ENCODE measurements at places on chromosomes 2 and 18.

DNA sequence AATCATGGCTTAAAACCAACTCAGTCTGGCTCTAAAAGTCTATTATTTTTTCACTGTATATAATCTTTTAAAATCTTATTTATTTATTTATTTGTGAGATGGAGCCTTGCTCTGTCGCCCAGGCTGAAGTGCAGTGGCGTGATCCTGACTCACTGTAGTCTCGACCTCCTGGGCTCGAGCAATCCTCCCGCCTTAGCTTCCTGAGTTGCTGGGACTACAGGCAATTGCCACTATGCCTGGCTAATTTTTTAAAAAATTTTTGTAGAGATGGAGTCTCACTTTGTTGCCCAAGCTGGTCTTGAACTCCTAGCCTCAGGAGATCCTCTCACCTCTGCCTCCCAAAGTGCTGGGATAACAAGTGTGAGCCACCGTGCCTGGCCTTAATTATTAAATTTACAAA, 14.5 kb downstream of the GORASP2 start:
- DNase-seq = no peak

GRCh38 chr2:168356477-168356835, 99.6 kb upstream of the CERS6 start:
- no peak for DNase-seq

- DNase-seq = no peak
Measured at GRCh38 chr2:1501991-1502390, 88.7 kb downstream of the TPO start.

DNA sequence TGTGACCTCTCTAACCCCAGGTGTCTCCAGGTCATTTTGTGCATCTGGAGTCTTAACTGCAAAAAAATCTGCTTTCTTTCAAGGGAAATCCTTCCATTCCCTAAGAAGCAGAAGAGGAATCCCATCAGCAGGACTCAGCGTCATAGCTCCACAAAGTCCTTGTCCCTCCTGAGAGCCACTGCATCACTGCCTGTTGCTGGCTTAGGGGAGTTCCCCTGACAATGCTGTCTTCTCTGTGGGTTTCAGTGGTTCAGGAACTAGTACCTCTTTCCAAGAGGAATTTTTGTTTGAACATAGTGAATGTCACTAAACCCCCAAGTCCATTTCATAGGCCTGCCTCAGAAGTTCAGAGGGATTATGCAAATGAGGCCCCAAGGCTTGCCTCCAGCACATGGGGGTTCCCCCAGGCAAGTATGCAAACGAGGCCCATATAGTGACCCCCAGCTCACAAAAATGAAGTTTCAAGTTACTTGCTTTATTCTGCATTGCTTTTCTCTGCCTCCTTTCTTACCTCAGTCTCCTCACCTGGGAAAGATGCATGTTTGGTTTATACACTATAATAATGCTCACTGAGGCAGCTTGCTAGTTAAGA, 513.9 kb upstream of the MEX3C start:
- no peak for DNase-seq

GRCh38 chr2:228728961-228729360, 542.1 kb downstream of the PID1 start:
- no peak for DNase-seq

GRCh38 chr2:69097148-69097610, 84.2 kb downstream of the ANTXR1 start:
- no peak for DNase-seq

DNA sequence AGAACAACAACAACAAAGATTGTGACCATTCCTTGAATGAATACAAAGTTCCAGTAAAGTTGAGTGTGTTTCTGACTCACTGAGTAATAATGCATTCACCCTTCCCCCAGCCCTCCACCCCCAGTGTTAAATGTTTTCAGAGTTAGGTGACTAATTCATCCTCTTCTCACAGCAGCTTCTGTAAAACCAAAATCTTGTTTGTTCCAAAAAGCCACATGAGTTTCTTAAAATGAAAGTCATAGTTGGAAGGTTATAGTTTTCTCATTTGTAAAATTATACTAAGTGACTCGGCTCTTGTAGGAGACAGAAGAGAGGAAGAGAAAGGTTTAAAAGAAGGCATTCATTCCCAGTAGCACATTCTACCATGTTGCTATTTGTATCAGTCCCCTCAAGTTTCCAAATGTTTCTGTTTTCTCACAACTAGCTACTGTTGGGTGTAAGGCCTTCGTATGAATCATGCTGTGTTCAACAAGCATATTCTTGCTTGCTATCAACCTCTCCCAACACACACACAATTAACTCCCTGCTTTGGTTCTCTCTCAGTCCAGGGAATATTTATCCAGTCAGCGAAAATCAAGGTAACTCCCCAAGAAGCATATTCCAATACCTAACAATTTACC, 75.3 kb downstream of the MBD2 start:
- peak; percentile 22 for DNase-seq

DNA sequence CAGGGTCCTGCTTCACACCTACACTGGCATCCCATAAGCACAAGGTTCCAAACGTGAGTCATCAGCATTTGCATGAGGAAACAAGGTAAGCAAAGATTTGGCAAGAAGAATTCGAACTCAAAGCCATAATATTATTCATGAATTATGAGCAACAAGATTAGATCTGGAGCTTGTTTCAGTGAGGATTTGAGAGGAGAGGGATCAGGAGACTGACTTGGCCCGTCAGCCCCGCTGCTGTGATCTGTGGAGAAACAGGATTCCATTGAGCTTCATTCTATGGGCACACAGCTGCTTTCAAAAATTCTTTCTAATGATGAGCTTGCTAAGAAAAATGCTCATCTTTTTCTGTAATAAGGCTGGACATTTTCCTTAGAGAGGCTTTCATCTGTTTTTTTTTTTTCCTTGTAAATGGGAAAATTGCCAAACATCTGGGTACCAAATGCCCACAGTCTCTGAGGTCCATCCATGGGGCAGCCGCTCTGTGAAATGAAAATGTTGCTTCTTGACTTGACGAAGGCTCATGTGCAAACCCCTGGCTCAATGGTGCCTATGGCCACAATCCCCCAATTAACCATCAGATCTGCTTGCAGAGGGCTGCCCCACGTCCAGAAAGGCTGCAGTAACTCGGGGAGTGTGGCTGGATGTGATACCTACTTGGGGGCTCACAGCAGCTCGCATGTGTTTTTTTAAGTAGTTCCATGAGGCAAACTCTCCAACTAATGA, 179.3 kb downstream of the TMEM18 start:
- DNase-seq = no peak

DNA sequence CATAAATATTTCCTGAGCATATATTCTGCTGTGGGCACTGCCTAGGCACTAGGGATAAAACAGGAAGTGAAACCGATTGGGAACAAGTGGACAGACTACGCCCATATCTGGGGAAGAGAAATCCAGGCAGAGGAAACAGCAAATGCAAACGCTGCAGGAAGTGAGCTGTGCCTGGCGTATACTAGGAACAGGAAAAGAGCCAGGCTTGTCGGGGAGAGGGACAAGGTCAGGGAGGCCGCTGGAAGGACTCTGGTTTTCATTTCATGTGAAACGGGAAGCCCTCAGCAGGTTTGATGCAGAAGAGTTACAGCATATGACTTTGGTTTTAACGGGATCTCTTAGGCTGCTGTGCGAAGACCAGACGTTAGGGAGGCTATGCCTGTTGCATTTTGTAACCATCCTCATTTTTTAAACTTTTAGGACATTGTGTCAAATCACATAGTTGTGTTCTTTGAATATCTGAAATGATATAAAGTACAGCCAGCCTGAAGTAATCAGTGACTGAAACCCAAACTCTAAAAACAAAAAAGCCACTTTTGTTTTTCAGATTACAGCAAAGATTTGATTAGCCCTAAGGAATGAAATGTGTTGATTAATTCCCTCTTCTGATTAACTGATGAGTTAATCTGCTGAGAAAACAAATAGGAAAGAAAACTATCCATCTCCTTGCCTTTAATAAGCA, 110.2 kb upstream of the PIEZO2 start:
- no peak for DNase-seq

- DNase-seq = no peak
Measured at GRCh38 chr18:1102848-1103247, 198.2 kb downstream of the ADCYAP1 start.

- no peak for DNase-seq
Measured at GRCh38 chr18:52484977-52485376, 145.0 kb downstream of the DCC start.

DNA sequence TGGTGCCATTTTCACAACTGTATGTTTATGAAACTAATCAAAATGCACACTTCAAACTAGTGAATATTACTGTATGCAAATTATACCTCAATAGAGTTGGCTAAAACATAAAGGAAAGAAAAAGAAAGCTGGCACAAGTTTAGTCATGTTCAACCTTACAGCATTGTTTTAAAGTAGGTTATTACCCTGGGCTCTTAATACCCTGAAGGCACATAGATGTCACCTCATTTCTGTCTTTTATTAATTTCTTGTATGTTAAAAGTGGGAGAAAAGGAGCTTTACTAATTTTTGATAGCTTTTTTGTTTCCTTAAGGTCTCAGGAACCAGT, 32.7 kb downstream of the TMEM131 start:
- no peak for DNase-seq

DNA sequence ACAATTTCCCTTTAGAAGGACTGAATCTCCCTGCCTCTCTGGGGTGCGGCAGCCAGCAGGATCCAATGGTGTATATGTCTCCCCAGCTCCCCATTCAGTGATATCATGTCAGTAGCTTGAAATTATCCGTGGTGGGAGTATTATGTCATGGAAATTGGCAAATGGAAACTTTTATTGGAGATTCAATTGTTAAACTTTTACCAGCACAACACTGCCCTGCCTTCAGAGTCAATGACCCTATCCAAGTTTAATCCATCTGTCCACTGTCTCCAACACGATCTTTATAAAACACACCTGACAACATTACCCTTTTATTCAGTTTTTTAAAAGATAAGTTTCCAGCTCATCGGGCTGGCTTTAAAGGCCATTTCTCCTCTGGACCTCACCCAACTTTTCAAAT, 5.0 kb upstream of the IL1RN start:
- DNase-seq = no peak

DNA sequence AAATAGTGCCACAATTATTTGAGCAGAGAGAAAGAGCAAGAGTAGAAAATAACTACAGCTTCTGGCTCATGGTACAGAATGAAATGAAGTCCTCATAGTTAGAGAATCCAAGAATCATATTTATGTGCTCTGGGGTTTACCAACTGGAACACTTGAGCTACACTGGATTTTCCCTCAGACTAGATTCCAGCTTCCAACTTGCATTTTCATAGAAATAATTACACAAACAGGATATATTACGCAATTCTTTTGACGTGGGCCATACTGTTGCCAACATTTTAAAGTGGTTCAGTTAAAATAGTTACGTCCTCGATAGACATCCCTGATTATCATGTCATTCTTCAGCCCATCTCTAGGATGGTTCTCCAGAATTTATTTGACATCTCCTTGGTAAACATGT, 129.2 kb downstream of the ETAA1 start:
- DNase-seq = no peak

DNA sequence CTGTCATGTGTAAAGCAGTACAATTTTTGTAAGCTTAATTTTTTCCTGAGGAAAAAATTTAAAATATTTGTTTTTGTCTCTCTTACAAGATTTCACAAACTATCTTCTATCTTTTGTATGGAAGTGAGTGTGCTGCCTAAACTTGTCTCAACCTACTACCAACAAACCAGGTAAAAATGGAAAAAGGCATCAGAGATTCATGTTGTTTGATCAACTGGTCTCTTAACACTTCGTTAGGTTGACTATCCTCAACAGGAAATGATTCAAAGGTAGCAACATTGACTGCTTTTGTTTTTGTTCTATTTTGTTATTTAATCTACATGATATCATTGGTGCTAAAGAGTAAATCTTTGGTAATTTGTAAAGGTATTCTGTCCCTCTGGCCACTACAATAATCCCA, 47.7 kb upstream of the RND3 start:
- no peak for DNase-seq

All from stimulated activated CD4-positive, alpha-beta T cell treated with anti-CD3 and anti-CD28 coated beads, Interleukin-15, amount 100 ng/mL, for 1 hour (primary cell).